ENCODE measurements at places on chromosomes 7 and 10. TPM values are rescaled to one million over a fixed set of nuclear protein-coding genes. Genes with fewer than 3 reads are reported as not detected.

DNA sequence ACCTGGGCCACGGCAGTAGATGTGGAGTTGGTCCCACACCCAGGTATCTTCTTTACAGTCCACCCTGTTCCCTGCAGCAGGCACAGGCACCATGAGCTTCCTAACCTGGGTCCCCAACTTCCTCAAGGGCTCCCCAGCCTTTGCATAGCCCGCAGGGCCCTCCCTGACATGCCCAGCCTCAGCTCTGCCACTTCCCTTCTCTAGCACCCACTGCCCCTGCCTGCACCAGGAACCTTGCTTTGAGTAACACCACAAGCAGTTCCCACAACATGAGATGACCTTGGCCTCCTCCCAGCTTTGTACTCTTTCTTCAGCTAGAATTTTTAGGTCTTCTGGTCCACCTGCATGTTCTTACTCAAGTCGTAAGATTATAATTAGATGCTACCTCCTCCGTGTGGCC lies 92.2 kb upstream of the ZPBP start:
- no peak for DNase-seq

Gene SPRN
- not detected for total RNA-seq

Gene GPNMB
- 14.5 TPM for total RNA-seq

DNA sequence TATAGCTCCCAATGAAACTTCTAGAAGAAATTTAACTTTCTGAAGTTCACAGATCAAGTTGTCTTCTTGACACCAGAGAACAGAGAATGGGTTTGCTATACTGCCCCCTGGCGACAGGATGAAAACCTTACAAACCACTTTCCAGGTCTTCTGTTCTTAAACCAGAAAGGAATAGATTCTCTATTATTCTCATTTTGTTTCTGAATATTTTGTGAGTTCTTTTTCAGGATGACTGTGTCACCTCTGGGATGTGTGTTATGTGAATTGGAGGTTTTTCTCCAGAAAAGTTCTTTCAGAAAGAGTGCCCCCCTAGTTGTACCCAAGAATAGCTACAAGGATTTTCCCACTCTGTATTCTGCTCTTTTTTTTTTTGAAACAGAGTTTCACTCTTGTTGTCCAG lies 6.3 kb downstream of the IFT22 start:
- peak; percentile 61 for DNase-seq

GRCh38 chr10:74424565-74424964 lies 273.5 kb downstream of the ADK start:
- DNase-seq: no peak

Gene DLG5
- 8.6 TPM for total RNA-seq

DNA sequence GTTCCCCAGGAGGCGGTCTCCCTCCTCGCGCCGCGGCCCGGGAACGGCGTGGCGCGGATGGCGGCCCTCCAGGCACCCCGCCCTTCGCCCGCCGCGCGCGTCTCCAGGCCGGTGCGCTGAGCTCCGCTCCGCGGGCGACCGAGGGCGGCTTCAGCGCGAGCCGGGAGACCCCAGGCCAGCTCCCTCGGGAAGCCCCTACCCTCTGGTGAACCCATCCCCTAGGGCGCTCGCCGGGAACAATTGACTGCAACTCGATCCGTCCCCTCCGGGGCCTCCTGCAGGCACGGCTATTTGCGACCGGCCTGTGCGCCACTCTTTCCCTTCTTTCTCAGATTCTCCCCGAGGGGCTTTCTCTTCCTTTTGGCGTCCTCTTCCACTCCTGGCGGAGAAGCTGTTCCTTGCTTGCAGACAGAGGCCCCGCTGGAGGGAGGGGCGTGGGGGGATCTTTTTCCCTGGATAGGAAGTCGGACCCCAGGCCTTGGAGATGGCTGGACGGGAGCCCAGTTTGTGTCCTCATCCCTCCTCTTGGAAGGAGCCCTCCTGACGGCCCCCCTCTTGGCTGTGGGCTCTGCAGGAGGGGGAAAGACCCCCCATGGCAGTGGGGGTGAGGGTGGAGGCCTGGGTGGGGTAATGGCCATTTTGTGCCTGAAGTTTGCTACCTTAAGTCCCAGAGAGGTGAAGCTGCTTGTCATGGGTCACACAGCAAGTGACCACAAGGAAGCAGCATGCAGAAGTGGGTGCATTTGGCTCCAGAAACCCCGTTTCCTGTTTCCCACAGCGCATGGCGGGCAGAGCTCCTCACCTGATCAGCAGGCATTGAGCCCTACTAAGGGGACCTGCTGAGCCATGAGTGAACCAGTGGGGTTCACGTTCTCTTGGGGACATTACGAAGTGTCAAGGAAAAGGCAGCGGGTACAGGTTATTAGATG lies 171.2 kb upstream of the TNRC18 start:
- DNase-seq: peak; percentile 78

DNA sequence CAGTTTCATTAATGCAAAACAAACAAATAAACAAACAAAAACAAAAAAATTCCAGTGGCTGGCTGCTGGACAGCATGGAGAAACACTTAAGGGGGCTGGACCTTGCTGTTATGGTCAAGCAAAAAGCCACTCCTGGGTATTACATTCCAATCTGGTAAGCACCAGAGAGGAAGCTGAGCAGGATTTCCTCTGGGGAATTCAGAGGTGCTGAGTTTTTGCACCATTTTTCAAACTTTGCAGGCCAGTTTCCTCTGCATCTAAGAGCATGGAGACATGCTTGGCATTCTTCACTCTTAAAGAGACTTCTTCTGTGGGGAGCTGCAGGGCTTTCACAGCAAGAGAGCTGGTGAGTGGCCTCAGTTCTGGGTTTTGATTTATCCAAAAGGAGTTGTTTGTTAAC lies 84.5 kb downstream of the FZD1 start:
- no peak for DNase-seq

- no peak for DNase-seq
Observed at GRCh38 chr10:107733328-107734130, 569.0 kb upstream of the SORCS1 start.

- no peak for DNase-seq
Observed at GRCh38 chr10:97916586-97916985, 66.9 kb downstream of the GOLGA7B start.

Gene DGKB
- 0.11 TPM for total RNA-seq

Gene SLK
- 30.6 TPM for total RNA-seq

GRCh38 chr7:13115157-13115772 lies 427.8 kb downstream of the ARL4A start:
- no peak for DNase-seq

Gene VWDE
- total RNA-seq: 0.42 TPM

Gene TPK1
- total RNA-seq: 5.5 TPM

Gene PNLIPRP2
- total RNA-seq: not detected

DNA sequence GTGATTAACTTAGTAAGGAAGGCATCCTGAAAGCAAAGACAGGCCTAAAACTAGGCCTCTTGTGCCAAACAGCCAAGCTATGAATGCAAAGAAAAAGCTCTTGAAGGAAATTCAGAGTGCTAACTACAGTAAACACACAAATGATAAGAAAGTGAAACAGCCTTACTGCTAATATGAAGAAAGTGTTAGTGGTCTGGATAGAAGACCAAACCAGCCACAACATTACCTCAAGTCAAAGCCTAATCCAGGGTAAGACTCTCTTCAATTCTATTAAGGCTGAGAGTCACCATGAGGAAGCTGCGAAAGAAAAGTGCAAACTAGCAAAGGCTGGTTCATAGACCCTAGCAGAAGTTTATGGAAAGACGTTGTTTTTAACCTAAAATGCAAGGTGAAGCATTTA lies 66.0 kb downstream of the IPMK start:
- DNase-seq: no peak

DNA sequence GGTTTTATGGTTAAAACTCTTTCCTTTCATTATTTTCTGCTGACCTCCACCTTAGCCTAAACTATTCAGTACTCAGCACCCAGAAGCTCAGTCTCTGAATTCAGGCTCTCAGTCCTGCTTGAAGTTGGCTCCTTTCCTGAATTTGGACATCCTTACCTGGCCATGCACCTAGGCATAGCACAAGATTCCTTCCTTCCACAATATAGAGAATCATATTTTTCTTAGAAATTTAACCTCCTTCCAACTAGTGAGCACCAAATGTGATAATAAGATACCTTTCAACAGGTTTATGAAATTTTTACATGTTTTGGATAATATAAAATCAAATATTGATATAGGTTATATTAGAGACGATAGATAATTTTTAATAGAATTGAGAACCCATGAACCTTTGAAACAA lies 905.6 kb upstream of the GHITM start:
- no peak for DNase-seq

- DNase-seq: no peak
Observed at GRCh38 chr10:14617852-14618251, 156.8 kb downstream of the FAM107B start.

- no peak for DNase-seq
Observed at GRCh38 chr7:4959893-4960292, 906 bp upstream of the MMD2 start.

- DNase-seq: no peak
Observed at GRCh38 chr10:76411729-76412435, 980.5 kb downstream of the LRMDA start.

DNA sequence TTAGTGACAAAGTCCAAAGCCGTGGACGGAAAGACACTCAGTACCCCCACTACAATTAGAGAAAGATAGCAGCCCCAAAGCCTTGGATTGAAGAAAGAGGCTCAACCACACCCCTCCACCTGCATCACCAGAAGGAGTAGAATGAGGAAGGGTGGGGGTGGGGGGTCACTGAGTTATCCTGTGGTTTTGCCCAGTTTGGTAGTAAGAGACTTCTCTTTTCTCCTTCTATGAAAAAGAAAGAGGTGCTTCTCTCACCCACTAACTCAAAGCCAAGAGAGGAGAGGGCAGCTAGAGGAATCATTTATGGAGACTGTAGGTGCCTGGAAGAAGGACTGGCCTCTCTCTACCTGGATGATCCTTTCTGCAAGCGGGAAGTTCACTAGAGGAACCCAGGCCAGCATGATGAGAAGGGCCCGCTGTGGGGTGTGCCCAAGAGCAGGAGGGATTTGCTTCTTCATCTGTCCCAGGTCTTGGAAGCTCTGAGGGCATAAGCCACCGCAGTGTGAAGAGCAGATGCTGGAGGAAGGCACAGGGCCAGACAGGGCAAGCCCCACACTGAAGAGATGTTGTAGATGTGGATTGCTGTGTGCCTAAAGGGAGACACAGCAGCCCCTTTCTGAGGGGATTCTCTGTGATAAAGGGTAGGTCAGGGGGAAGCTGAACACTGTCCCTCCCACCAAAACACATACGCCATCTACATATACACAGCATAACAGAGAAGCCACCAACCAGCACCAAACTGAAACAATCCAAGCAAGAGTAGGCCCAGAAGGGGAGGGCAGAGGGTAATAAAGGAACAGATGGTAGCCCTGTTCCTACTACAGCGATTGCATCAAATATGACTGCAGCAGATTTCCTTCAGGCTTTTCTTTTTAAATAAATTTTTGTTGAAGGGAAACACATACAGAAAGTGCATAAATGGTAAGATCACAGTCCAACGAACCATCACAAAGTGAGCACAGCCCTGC lies 25.8 kb upstream of the LANCL2 start:
- no peak for DNase-seq

Gene GOLGA7B
- total RNA-seq: 2.0 TPM

Gene HGF
- not detected for total RNA-seq

Gene SLC26A3
- total RNA-seq: not detected

Gene HMX3
- total RNA-seq: 3.3 TPM

DNA sequence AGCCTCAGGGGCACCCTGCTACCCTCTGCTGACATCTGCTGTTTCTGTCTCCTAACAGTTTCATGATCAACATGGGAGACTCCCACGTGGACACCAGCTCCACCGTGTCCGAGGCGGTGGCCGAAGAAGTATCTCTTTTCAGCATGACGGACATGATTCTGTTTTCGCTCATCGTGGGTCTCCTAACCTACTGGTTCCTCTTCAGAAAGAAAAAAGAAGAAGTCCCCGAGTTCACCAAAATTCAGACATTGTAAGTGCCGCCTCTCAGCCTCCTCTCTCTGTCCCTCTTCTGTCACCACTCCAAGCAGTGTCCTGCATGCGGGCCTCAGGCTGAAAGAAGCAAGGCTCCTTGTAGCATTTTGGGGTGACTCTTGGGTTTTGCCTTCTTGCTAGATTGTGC lies 39.0 kb downstream of the POR start:
- DNase-seq: no peak

Gene KAZALD1
- total RNA-seq: 12.2 TPM

DNA sequence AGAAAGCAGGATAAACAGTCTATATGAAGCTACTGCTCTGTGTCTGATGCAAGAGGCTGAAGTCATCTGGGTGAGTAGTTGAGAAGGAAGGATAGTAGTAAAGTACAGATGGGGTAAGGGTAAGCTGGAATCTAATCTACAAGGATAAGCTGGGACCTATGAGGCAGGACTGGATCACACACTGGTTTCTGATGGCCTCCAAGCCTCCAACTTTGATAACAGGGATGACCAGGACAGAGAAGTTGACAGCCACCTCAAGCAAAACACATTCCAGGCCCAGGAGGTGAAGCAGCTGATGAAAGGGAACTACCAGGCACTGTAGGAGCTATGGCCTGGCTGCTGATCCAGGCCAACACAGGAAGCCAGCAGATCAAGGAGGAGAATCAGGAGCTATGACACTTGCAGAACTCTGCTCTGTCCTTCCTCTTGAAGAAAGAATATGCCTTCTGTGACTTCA lies 278.1 kb upstream of the TMEM229A start:
- DNase-seq: no peak

Gene ZNF239
- total RNA-seq: 7.6 TPM

Gene KCNMA1
- 32.8 TPM for total RNA-seq

GRCh38 chr7:70063927-70064326 lies 465.7 kb downstream of the AUTS2 start:
- no peak for DNase-seq

Data from Daoy (cell line).